NCI-H146 (cell line): ENCODE measurements at places on chromosomes 7 and 10.

DNA sequence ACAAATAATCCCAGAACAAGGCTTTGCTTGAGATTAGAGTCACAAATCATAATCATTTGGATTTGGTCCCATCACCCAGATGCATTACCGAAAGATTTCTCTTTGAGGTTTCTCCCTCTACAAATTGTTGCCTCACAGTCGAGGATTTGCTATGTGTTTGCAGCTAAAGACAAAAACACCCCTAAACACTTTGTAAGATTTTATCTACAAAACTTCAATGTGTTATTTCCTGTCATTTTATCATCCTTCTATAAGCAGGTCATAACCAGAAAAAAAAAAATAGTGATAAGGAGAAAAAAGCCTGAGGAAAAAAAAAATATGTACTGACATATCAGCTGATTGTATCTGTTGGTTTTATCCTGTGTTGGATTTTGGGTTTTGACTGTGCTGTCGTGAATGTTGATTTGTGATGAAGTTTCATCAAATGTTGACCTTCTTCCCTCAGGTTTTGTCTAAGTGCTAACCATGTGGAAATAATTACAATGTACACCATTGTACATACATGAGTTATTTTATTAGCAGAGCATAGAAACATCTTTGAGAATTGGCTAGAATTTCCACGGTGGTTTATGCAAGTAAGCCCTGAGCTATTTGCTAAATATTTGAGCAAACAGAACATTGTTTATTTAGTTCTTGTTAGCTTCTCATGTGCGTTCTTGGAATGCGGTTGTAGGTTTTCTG is 274.4 kb downstream of the NEBL start:
- peak; percentile 92 for DNase-seq

GRCh38 chr7:100342765-100343164 is 15.2 kb upstream of the PILRB start:
- no peak for DNase-seq

- no peak for DNase-seq
Observed at GRCh38 chr10:633279-634245, 55.9 kb downstream of the DIP2C start.

DNA sequence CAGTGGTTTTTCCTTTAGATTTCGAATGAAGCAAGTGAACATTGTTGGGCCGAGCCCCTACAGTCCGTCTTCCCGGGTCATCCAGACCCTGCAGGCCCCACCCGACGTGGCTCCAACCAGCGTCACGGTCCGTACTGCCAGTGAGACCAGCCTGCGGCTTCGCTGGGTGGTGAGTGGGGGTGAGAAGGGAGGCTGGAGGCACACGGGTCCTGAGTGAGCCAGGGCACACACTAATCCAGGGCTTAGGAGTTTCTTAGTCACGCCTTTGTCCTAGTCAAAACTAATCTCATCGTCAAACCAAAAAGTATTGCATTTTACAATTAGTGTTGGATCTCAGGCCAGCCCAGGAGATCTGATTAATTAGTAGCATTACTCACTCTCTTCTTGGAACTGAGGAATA is 568.8 kb upstream of the FOXK1 start:
- no peak for DNase-seq

- DNase-seq = no peak
Observed at GRCh38 chr7:2698581-2699288, 10.7 kb downstream of the AMZ1 start.

- DNase-seq = no peak
Observed at GRCh38 chr7:30901856-30902255, 9.8 kb upstream of the AQP1 start.

GRCh38 chr10:119525116-119525515 is 17.4 kb downstream of the RGS10 start:
- DNase-seq = no peak

DNA sequence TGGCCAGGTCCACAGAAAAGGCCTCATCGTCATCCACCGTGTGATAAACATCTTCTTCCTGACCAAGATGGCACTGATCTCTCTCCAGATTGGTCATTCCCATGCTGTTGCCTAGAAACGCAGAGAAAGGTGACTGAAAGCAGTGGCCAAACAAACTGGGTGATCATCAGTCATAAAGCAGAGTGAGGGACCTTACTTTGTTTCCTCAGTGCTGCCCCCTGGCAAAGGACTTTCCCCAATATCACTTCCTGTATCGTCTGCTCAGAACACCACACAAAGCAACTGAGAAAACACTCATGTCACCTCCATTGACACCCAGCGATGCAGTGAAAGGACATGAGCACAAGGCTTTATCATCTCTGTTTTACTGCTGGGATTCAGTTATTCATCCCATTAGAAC is 40.0 kb upstream of the TM9SF3 start:
- peak; percentile 61 for DNase-seq

- no peak for DNase-seq
Observed at GRCh38 chr10:2925631-2926030, 141.7 kb upstream of the PFKP start.

GRCh38 chr10:541750-542371 is 147.6 kb downstream of the DIP2C start:
- peak; percentile 62 for DNase-seq

GRCh38 chr7:28407651-28408050 is 4.7 kb upstream of the CREB5 start:
- DNase-seq = no peak

DNA sequence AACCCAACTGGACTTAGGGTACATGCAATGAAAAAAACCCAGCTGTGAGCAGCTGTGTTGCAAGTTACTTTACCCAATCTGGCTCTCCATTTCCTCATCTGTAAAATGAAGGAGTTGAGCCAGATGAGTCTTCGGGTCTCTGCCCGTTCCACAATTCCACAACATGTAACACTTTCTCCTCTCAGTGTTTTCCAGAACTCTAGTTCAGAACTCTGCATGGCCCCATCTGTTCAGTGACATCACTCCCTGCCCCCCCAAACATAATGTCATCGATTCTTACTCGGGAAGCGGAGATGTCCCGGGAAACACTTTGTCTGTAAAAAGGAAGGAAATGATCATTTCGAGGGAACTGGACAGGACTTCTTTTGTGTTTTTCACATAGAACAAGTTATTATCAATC is 2.5 kb downstream of the SH3PXD2A start:
- DNase-seq = no peak

DNA sequence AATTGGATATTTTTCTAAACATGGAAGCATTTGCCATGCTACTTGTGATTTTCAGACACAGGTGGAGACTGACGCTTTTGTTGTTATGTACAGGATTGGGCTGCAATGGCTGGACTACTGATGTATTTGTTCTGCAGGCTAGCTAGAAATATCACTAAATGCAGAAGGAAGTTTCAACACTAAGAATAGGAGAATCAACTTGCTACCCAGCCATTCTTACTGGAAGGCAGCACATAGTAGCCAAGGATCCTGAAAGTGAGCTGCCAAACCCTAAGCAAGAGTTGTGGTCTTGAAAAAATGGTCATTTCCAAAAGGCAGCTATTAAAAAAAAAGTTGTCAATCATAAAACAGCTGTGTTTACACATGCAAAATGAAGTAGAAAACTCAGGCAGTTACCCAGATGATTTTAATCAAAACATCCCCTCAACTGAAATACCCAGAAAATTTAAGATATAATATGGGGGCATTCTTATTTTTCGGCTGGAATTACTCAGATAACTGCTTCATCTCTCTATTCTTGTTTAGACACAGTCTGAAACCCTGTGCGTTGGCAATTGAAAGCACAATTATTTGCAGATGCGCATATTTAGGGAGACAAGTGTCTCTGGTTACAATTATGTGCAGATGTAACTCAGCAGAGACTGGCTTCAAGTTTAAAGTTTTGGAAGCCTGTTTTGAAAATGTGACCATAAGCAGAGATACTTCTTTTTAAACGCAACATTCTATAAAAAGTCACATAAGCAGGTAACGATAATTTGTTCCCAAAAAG is 31.2 kb downstream of the GFRA1 start:
- no peak for DNase-seq

GRCh38 chr10:73043319-73043718 is 53.3 kb downstream of the P4HA1 start:
- no peak for DNase-seq

DNA sequence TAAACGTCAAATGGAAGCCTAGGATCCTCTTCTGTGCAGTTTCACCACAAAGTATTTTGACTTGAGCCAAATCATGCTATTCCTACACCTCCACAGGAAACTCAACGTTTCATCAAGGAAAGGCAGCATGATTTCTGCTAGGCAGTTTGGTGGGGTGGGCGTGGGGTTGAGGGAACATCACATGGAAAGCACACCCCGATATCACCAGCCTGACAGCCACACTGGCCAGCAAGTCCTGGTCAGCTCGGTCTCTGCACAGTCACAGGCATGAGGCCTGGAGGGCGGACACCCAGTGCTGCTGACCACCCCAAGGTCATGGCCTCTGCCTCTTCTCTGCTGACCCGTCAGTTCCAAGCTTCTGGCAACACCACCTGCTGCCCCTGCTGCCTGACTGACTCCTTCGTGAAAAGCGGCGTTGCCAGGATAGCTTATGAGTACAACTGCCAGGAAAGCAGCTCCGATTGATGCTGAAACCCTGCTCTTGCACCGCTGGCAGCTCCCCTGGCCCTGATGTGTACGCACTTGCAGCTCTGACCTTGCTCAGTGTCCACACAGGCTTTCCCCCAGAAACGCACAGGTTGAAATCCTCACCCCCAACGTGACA is 171.5 kb downstream of the DIP2C start:
- DNase-seq = no peak

- no peak for DNase-seq
Observed at GRCh38 chr7:123460616-123461015, 73.8 kb downstream of the IQUB start.

GRCh38 chr10:132075909-132076577 is 10.3 kb downstream of the JAKMIP3 start:
- no peak for DNase-seq

DNA sequence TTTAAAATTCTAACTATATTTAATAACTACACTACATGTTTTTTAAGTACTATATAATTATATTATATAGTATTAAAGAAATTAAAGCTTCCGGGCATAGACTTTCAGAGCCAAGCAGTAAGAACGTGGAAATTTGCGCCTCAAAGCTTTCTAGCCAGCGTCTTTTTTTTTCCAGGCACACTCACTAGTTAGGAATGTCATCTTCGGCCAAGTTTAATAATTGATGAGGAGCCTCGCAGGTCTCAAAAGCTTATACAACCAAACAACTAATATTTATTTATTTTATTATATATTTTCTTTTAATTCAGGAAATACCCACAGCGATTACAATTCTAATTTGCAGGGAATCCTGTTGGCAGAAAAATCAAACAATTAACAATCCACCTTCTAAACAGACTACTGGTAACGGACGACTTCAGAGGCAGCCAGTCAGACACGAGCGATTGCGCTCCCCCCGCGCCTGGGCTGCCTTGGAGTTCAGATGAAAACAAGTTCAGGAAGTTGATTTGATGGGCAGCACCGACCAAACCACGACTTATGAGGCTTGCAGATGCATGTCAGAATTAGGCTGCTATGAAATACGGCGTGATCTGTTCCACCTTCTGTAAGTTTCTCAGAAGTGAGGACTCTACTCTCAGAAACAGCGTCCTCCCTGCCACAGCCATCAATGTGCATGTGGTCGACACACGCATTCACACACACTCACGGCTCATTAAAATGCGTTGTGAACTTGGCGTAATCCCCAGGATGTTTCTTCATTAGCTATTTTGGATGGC is 431.8 kb upstream of the MGMT start:
- no peak for DNase-seq

- DNase-seq = no peak
Observed at GRCh38 chr10:71060476-71061426, 151.6 kb upstream of the UNC5B start.

GRCh38 chr10:110527731-110528171 is 30.0 kb downstream of the DUSP5 start:
- no peak for DNase-seq

- no peak for DNase-seq
Observed at GRCh38 chr7:94877731-94878670, 29.4 kb upstream of the PPP1R9A start.

- peak; percentile 81 for DNase-seq
Observed at GRCh38 chr10:72319416-72320254, 35.1 kb downstream of the DNAJB12 start.

- peak; percentile 38 for DNase-seq
Observed at GRCh38 chr7:72159911-72160310, 252.2 kb downstream of the CALN1 start.

DNA sequence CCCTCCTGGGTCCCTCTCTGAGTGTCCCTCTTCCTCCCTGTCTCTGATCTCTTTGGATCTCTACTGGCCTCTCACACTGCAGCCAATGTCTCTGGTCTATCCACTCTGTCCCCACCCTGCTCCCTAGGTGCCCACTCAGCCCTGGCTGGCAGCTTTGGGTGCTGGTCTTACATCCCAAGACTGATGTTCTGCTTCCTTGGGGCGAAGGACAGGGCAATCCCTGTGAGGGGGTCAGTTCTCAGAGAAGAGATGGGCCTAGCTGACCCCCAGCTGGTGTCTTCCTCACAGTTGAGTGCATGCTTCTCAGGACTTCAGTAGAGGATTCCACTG is 51.7 kb upstream of the CAMK2B start:
- no peak for DNase-seq

DNA sequence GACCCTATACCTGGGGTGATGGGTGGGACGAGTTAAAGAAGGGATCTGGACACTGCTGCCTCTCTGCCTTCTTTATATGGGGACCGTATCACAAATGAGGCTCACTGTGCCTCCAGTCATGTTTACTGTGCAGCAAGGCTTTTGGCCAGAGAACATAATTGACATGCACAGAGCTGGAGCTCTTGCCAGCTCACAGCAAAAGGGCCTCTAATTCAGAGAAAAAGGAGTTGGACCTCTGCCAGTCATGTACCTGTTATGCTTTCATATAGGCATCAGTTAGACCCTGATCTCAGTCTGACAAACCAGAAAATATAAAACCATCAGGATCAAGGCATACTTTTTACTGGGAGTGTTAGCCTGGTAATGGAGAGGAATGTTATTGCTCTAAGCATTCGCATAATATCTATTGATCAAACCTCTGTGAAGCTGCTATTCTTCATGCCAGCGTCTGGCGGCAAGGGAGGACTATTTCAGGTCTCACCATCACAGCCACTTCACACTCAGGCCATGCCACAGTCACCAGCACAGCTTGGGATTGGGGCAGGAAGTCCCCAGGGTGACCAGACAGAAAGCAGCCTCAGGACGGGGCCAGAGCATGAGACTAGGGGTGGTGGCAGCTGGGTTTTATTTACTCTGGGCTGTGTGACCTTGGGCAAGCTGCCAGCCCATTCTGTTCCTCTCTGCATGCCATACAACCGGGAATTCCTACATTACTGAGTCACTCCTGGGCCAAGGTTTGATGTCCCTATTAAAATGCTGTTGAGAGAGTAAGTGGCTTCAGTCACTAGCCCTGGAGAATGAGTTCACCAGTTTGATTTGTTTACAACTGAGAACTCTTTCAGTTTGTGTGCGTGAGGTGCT is 90.1 kb downstream of the NPSR1 start:
- DNase-seq = no peak

DNA sequence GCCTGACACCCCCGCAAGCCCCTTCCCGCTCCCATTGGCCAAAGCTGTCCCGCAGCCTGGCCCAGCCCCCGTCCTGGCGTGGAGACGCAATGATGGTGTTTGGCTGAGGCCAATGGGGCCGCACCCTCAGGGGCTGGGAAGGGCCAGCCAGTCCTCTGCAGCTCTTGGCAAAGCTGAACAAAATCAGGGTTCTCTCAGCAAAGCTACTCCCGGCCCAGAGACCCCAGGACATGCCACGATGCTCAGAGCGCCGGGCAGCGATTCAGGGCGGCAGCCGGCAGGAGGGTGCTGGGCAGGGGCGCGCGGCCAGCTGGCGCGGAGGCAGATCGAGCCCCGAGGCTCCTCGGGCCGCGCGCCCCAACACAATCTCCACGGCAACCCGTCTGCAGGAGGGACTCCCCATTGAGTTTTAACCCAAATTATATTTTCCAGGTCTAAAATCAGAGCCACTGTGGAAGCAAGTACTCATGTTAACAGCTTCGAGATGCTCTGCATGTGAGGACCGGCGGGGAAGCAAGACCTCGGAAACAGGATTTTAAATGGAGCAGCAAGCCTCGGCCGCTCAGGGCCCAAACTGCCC is 8.8 kb upstream of the CNPY1 start:
- DNase-seq = no peak
